Activated CD4-positive, CD25-positive, alpha-beta regulatory T cell (primary cell): ENCODE measurements at places on chromosomes 1 and 21.

- DNase-seq, result no peak
These were observed 182.4 kb downstream of the TRABD2B start for GRCh38 chr1:47814612-47815395.

DNA sequence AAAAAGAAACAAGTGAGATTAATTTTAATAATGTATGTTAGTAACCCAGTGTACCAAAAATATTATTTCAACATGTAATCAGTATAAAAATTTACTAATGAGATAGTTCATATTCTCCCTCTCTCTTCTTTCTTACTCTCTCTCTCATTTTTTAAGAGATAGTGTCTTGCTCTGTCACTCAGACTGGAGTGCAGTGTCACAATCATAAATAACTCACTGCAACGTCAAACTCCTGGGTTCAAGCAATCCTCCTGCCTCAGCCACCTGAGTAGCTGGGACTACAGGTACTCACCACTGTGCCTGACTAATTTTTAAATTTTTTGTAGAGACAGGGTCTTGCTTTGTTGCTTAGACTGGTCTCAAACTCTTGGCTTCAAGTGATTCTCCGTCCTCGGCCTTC lies 123.9 kb downstream of the NRDC start:
- DNase-seq, result no peak

DNA sequence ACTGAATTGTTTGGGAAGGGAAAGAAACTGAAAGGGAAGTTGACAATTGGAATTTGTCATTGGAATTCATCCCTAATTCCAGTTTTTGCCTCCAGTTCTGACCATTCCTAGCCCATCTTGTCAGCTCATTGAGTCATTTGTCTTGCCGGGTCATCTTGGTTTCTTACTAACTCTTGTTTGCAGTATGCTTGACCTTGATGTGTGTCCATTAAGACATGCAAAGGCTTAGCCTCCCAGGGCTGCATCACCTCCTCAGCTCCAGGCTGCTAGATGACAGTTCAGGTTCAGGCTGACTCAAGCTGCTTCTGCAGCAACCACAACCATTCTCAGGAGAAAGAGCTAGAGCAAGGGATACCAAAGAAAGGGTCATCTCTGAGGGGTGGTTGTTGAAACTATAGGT lies 151.3 kb upstream of the PTGFR start:
- no peak for DNase-seq

GRCh38 chr1:192983349-192983980 lies 75.7 kb downstream of the UCHL5 start:
- DNase-seq, result no peak

DNA sequence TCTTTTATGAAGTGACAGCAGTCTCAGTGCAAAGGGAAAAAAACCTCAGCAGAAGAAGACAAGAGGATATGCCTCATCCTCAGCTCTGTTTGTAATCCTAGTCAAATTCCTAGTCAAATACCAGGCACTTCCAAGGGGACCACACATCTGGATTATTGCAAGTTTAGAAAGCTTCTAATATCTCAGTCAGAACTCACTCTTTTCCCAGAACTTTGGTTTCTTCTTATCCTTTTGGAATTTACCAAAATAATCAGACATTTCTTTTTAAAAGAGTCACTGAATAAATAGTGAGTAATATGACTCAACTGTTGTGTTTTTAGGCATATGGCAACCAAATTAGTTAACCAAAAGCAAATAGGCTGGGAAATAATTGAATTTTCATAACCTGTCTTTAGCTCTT lies 47.8 kb downstream of the PRRX1 start:
- no peak for DNase-seq

GRCh38 chr1:154342836-154343472 lies 17.6 kb downstream of the ATP8B2 start:
- peak; percentile 65 for DNase-seq

GRCh38 chr1:152251391-152251790 lies 27.4 kb upstream of the HRNR start:
- no peak for DNase-seq

GRCh38 chr1:210598135-210598652 lies 269.5 kb downstream of the HHAT start:
- DNase-seq, result no peak

GRCh38 chr1:203570805-203571204 lies 55.8 kb upstream of the ATP2B4 start:
- no peak for DNase-seq

GRCh38 chr1:3777647-3778589 lies 5.4 kb downstream of the SMIM1 start:
- no peak for DNase-seq

DNA sequence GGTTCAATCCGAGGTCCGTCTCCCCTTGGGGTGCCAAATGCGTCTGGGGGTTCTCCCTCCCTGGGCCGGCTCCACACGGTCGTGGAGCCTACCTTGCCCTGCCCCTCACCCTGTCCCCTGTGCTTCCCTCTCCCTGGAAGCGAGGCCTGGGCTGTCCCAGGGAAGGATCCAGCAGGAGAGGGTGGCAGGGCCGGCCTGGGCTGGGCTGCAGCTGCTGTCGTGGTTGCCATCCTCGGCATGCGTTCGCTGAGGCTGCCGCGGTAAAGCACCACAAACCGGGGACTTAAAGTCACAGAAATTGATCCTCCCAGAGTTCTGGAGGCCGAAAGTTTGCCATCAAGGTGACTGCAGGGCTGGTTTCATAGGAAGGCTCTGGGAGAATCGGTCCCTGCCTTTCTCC lies 123.0 kb upstream of the TMPRSS2 start:
- no peak for DNase-seq

- DNase-seq, result no peak
These were observed 29.4 kb downstream of the SPATA17 start for GRCh38 chr1:217660353-217661062.

DNA sequence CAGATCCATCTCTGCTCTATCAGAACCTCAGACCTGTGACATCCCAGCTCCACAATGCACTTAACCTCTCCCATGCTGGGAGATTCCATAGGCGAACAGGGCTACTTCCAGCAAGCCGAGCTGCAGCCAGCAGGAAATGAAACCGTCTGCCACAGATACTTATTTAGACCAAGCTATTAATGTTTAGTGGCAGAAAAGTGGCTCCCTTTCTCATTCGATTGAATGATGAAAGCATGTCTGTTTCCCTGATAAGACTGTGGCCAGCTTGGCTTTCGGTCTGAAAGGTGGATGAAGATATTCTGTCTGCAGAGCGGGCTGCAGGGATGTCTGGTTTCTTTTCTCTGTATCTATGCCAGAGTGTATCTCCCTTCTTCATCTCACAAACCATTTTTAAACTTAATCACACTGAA lies 146.4 kb downstream of the GREM2 start:
- DNase-seq, result no peak

DNA sequence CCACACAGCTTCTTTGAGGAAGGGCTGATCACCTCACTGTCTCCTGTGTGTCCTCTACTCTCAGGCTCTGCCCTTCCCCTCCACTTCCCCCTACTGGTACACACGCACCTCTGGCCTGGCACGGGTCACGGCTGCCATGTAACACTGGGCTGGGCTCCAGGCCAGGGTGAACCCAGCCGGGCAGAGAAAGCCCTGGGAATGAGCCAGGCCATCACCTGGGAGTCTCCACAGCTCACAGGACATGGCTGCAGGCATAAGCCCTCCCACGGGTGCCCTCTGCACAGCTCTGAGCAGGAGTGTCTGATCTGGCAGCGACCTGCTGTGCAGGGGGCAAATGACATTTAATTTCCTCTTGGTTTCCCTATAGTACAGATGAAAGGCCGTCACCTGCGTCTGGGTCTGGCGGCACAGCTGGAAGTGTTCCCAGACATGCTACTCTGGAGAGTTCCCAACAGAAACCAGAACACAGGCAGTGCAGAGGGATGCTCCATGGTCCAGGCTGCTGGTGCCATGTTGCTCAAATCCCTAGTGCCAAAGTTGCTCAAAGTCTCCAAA lies 61.2 kb downstream of the ERI3 start:
- no peak for DNase-seq

- DNase-seq, result no peak
These were observed 8.7 kb upstream of the SLC2A5 start for GRCh38 chr1:9078015-9078751.

GRCh38 chr21:31132574-31133242 lies 94.4 kb upstream of the KRTAP19-8 start:
- peak; percentile 50 for DNase-seq

DNA sequence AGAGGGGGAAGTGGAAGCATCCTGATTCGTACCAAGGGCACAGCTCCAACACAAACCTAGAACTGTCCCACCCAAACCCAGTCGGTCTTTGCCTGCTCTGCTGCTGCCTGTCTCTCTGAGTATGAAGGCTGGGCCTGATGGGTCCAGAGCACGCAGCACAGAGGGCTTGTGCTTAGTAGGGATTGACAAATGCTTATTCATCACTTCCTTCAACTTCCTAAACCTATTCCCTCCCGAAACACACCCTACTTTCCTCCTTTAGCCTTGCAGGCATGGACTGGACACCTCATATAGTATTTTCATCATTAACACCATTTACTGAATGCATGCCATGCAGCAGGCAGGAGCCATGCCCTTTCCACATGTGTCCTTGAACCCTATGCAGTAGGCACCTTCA lies 31.3 kb downstream of the FOXO6 start:
- DNase-seq, result no peak

- DNase-seq, result no peak
These were observed 29.9 kb downstream of the TMCO1 start for GRCh38 chr1:165738794-165739193.

GRCh38 chr1:40067851-40068250 lies 27.3 kb downstream of the CAP1 start:
- no peak for DNase-seq
